ENCODE measurements at places on chromosomes 6 and 20. TPM values are rescaled to one million over a fixed set of nuclear protein-coding genes. Genes with fewer than 3 reads are reported as not detected.

The TGM6 gene
- not detected for polyA plus RNA-seq

The PTK6 gene
- not detected for polyA plus RNA-seq

The TINAG gene
- polyA plus RNA-seq = 0.04 TPM

The CAGE1 gene
- polyA plus RNA-seq = not detected

The CHRNA4 gene
- polyA plus RNA-seq = 0.01 TPM

DNA sequence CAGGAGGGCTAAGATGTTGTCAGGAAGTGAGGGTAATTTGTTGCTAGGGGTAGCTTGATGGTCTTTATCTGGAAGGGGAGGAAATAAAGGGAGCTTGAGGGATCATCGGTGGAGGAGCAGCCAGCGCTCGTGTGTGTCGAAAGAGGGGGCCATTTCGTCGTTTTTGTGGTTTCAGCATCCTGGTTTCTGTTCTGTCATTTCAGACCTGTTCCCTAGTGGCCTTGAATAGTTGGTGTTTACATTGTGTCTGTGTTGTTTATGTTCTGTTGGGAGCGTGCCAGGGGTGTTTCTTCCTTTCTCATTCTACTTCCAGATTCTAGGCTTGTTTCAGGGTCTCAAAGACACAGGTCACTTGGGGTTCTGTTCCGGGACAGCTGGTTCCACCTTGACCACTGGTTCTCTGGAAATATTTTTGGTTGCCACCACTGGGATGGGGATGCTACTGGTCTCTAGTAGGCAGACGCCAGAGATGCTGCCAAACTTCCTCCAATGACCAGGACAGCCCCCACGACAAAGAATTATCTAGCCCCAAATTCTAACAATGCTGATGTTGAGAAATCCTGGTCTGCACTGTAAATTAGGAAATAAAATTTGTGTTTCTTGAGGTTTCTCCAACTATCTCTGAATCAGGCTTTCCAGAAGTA, 113.9 kb upstream of the NAA20 start:
- no peak for DNase-seq

GRCh38 chr6:99331531-99331930, 17.9 kb downstream of the FAXC start:
- no peak for DNase-seq

- DNase-seq = no peak
Observed at GRCh38 chr20:21096321-21097043, 9.7 kb downstream of the LINC00237 start.

- no peak for DNase-seq
Observed at GRCh38 chr20:36491901-36492617, 49.3 kb upstream of the MYL9 start.

DNA sequence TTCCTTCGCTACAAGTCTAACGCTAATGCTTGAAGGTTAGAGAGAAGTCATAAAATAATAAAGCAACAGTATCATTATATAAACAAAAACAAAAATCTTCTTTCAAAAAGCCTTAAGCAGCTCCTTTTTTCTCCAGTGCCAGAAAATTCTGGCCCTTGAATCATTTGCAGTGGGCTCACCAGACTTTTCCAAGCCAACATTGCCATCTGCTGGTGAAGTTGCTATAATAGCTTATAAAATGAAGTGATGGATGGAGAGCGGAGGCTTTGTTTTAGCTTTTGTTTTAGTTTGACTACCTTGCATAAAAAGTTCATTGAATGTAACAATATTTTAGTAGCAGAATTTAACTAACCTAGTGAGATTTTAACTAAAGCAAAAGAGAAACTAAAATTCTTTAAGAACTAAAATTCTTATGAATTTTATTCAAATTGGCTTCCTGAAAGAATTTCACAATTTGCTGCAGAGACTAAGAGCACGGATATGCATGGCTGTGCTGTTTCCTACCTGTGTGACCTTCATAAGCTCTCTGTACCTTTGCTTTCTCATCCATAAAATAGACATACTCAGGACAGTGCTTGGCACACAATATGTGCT, 44.8 kb upstream of the SLC2A12 start:
- DNase-seq = peak; percentile 58

DNA sequence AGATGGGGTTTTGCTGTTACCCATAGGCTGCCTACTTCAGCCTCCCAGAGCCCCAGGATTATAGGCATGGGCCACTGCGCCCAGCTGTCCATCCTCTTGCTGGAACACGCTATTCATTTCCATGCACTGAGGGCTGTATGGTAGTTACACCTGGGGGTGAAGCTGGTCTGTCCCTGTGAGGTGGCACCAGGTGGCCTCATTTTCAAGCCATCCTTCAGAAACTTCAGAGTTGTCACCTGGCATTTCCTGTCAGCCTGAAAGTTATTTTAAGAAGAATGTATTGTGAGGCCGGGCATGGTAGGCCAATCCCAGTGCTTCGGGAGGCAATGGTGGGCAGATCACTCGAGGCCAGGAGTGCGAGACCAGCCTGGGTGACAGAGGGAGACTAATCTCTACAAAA, 147.6 kb downstream of the DTNBP1 start:
- no peak for DNase-seq

DNA sequence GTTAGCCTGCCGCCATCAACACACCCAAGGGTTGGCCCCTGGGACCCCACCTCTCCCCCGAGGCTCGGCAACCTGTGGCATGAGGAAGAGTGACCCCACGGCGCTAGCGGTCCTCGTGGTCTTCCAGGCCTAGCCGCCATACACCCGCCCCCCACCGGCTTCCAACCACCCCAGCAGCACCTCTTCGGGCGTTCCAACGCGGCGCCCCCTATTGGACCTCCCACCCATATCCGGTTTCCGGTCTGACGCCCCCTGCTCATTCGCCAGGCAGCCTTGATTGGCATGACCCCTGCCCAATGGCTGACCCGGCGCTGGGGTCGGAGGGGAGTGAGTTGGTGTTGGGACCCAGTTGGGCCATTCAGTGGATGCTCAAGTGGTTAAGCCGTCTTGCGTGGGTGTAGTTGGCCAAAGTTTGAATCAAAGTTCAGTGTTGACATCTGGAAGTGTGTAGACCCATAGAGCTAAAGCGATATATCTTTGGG, at the start of gene GNAS-AS1:
Gene GNAS-AS1 (minus strand): TSS at position 210 of the 482 bp plus-strand sequence.
- DNase-seq = peak; percentile 90

DNA sequence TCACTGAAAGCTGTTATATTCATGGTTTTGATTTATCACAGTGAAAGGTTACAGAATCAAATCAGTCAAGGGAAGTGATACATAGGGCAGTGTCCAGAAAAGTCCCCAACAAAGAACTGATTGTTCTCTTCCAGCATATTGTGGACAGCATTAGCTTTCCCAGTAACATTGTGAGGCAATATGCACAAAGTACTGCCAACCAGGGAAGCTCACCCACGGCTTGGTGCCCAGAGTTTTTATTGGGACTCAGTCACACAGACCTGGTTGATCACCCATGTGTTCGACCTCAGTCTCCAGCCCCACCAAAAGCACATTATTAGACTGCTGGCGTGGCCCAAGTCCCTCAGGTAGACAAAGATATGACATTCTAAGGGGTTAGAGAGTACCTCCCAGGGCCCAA, 76.0 kb downstream of the LCA5 start:
- no peak for DNase-seq
